Stimulated activated CD8-positive, alpha-beta memory T cell treated with anti-CD3 and anti-CD28 coated beads, Interleukin-2, amount 100 ng/mL, for 48 hours (primary cell): ENCODE measurements at places on chromosomes 6 and 20.

DNA sequence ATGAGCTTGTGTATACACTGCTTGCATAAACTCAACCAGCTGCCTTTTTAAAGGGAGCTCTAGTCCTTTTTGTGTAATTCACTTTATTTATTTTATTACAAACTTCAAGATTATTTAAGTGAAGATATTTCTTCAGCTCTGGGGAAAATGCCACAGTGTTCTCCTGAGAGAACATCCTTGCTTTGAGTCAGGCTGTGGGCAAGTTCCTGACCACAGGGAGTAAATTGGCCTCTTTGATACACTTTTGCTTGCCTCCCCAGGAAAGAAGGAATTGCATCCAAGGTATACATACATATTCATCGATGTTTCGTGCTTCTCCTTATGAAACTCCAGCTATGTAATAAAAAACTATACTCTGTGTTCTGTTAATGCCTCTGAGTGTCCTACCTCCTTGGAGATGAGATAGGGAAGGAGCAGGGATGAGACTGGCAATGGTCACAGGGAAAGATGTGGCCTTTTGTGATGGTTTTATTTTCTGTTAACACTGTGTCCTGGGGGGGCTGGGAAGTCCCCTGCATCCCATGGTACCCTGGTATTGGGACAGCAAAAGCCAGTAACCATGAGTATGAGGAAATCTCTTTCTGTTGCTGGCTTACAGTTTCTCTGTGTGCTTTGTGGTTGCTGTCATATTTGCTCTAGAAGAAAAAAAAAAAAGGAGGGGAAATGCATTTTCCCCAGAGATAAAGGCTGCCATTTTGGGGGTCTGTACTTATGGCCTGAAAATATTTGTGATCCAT, 15.3 kb downstream of the TNFAIP3 start:
- DNase-seq = no peak

DNA sequence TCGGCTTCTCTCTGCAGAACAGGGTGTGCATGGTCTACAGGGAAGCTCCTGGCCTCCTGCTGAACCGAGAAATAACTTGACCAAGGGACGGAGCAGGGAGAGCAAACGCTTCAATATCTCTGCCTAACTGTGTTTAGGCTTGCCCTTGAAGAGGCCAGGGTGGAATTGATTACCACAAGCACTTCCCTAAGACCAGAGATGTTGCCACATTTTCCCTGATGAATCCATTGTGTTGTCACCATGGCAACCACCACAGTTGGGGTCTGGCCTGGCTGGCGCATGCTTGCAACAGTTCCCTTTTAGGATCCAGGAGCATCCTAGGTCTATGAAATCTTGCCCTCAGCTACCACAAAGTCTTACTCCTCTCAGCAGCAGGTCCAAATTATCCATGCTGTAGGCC, 213.5 kb upstream of the SULF2 start:
- DNase-seq = no peak

GRCh38 chr6:108594640-108595039, 33.9 kb downstream of the FOXO3 start:
- no peak for DNase-seq

DNA sequence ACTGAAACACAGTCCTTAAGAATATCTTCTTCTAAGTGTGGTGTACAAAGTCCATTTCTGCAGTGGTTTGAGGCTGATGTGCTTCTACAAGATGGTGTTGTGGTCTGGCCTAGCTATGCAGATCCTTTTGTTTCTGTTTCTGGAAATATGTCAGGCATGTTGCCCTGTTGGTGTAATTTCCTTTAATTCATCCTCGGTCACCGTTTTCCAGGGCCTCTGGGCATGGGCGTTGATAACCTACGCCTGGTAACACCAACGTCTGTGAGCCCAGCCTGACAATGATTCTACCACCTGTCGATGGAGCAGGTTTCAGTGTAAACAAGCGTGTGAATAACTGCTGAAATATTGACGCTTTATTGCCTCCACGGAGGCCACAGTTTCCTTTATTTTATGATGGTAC, 33.3 kb upstream of the AFDN start:
- DNase-seq = no peak

- DNase-seq = peak; percentile 75
Observed at GRCh38 chr20:3045042-3045815, 623 bp upstream of the MRPS26 start.

DNA sequence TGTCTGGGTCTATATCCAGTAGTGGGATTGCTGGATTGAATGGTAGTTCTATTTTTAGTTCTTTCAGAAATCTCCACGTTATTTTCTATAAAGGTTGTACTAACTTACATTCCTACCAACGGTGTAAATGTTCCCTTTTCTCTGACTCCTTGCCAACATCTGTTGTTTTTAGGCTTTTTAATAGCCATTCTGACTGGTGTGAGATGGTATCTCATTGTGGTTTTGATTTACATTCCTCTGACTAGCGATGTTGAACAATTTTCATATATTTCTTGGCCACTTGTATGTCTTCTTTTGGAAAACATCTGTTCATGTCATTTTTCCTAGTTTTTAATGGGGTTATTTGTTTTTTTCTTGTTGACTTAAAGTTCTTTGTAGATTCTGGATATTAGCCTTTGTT, 99.3 kb downstream of the BMP2 start:
- DNase-seq = no peak

GRCh38 chr20:12255461-12255970, 337.8 kb downstream of the BTBD3 start:
- DNase-seq = no peak

- DNase-seq = no peak
Observed at GRCh38 chr6:127383988-127384387, 40.6 kb upstream of the ECHDC1 start.

DNA sequence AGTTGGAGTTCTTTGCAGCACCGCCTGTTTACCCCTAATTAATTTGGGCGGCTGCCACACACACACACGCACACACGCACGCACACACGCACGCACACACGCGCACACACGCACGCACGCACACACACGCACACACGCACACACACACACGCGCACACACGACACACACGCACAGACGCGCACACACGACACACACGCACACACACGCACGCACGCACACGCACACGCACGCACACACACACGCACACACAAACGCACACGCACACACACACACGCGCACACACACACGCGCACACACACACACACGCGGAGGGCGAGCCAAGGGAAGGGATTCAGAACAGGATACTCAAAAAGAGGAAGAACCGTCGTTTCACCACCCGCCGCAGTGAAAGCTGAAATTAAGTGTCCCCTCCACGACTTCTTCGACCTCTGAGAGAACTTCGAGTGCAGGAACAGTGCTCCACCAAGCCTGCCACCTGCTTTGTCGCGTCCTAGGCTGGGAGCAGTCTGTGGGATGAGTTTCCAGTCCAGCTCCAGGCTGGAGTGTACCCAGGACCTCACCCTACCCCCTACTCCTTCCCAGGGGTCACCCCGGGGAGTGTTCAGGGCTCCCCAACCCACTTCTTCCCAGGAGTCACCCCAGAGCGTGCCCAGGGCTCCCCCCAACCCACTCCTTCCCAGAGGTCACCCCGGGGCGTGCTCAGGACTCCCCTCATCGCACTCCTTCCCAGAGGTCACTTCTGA, 1.1 kb downstream of the RNASET2 start:
- DNase-seq = no peak

DNA sequence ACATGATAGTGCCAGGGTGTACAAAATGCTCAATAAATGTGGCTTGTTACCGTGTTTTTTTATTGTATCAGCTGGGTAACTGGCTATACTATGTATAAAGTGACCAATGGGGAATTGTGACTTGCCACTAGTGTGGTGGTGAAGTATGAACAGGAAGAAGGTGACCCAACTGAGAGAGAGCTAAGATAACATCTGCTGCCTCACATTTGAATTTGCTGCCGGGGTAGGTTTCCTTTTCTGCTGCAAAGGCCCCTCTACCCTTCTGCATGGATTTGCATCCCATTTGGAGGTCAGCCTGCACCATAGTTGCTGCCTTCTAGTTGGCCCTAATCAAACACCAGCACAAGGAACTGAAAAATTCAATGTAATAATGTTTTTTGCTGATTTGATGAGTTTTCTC, 24.1 kb downstream of the IL17A start:
- DNase-seq = no peak

GRCh38 chr6:101931766-101932165, 538.3 kb downstream of the GRIK2 start:
- DNase-seq = no peak

- no peak for DNase-seq
Observed at GRCh38 chr6:119073307-119074051, 5.0 kb downstream of the FAM184A start.

DNA sequence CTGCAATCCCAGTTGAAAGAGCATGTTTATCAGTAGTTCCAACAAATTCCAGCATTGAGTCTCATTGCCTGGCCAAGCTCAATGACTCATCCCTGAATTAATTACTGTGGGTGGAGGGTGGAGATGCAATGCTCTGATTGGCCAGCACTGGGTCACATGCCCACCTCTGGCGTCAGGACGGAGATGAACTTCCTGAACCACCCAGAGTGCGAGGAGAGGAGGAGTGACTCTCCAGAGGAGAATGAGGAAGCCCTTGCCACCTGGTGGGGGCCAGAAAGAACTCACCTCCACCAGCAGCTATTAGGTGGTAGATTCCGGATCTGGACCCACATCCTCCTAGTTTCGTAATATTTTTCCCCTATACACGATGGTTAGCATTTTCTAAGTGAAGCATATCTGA, 283.9 kb downstream of the TBC1D7 start:
- no peak for DNase-seq

DNA sequence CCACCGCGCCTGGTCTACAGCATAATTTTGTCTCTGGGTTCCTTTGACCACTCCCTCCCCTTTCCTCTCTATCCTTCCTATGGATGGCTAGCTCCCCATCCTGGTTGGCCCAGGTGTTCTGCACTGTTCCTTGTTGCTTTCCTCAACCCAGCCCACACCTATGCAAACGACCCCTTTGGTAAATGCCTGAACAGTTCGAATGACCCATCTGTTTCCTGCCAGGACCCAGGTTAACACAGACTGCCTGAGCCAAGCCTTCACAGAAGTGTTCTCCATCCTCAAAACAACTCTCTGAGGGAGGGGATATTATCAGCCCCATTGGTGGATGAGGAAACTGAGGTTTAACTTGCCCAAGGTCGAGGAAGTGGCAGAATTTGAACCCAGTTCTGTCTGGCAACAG, 44.8 kb upstream of the CCDC167 start:
- no peak for DNase-seq

DNA sequence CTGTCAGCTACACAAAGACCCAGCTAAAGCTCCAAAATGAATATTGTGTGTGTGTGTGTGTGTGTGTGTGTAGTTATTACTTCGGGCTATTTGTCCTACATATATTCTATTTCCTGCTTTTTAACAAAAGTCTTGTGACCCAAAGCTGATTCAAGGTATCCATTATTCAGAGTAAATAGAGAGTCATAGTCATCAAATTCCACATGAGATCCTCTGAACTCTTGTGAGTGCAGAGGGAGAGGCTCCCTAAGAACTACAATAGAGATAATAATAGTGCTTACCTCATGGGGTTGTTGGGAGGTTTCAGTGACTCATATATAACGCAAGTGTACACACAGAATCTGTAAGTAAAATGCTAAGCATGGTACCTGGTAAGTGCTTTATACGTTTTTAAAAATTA, 95.6 kb upstream of the SHLD1 start:
- no peak for DNase-seq

- no peak for DNase-seq
Observed at GRCh38 chr20:58233393-58233792, 4.9 kb upstream of the ANKRD60 start.

- DNase-seq = no peak
Observed at GRCh38 chr6:26180346-26180745, 93.1 kb downstream of the HFE start.

GRCh38 chr6:51028276-51028675, 209.6 kb downstream of the TFAP2B start:
- no peak for DNase-seq

DNA sequence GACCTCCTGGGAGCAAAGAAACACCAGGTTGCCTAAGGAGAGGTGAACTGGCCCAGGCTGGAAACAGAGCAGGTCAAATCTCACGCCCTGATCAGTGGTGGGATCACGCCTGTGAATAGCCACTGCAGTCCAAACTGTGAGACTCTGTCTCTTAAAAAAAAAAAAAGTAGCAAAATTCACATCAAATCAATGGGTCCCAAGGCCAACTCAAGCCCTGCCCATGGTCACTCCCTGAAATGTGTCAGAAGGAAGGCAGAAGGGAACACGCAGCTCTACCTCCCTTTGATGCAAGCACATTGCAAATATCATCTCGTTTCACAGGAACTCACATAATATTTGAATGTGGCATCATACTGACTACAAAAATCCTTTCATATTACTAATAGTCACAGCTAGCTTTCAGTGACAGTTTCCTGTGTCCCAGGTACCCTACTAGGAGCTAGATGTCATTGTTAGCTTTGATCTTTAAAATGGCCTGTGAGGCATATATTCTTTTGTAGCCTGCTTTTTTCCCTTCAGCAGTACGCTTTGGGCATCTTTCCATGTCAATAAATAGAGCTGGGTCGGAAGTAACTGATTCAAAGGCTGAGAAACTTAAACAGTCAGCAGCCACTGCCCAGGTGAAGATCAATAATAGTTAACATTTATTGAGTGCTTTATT, 14.4 kb upstream of the TTPAL start:
- DNase-seq = no peak

- DNase-seq = peak; percentile 36
Observed at GRCh38 chr6:27297857-27298730, 14.0 kb downstream of the POM121L2 start.

DNA sequence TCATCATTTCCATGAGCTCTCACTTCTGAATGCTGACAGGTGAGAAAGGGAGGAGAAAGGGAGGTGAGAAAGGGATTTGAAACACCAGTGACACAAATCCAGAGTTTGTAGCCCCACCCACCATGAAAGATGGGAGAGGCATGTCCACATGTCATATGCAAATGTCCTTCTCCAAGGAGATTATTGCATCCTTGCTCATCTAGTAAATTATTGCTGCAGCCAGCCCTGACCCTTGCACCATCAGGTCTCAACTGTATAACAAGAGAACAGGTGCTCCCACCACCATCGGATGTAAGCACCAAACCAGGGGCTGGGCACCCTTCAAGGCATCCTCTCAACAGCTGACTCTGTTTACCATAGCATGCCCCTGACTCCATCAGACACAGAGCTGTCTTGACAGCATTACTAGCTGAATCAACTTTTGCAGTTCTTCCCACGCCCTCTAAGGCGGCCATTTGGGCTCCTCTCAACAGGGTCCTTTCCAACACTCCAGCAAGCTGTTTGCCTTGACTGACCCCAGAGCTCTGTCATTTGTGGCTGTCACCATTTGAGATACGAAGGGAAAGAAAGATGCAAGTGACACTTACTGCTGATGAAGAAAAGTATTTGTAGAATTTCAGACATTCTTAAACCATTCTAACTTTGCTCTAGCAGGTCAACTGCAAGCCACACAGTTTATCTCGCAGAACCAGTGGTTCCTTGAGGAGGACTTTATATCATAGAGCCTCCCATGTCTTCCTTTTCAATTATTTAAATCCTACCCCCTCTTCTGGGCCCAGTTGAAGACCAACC, 14.2 kb downstream of the GFOD1 start:
- no peak for DNase-seq

DNA sequence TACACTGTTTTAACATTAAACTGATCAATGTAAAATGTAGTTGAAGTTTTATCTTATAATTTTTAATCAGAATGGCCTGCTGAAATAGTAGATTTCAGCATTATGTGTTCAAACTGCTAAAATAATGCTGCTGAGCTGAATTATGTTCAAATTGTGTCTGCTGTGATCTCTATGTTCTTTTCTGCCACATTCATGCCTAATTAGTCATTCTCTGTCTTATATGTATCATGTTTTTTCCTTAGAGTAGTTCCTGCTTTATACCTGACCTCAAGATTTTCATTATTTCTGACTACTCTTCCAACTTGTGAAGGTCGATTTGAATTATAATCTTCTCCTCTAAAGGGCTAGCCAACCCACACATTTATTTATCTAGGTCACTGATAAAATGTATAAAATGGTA, 476.7 kb upstream of the EPHA7 start:
- DNase-seq = no peak
